ENCODE measurements at places on chromosomes 2 and 18.

DNA sequence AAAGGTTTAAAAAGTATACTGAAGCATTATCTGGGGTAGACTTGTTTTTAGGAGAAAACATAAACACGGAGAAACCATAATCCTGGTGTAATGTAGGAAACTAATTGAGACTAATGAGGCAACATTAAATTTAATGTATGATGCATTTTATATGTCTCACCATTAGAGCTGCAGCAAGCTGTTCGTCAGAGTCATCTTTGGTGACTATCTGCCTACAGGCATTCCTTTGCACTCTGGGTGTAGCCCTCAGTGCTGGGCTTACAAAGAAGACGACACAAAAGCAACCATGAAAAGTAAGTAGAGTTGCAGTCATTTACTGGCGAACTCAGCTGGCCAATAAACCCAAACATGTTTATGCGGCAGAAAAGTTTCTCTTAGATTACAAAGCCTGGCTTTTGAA lies 415.3 kb upstream of the ZEB2 start:
- no peak for DNase-seq

DNA sequence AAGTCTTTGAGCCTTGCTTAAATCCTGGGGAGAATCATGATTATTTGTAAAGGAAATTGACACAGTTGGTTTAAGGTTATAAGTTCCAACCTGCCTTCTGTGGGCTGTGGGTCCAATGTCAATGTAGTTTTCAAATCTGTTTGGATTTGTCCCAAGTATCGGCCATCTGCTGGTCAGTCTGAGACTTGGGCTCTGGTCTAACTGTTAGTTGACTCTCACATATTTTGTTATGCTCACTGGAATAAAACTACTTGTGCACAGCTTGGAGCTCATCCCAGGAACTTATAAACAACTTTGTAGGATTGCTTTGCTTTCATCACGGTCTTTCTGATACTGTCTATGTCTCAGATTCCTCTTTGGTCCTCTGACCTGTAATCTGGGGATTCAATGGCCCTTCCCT lies 1026.2 kb upstream of the ZEB2 start:
- no peak for DNase-seq

DNA sequence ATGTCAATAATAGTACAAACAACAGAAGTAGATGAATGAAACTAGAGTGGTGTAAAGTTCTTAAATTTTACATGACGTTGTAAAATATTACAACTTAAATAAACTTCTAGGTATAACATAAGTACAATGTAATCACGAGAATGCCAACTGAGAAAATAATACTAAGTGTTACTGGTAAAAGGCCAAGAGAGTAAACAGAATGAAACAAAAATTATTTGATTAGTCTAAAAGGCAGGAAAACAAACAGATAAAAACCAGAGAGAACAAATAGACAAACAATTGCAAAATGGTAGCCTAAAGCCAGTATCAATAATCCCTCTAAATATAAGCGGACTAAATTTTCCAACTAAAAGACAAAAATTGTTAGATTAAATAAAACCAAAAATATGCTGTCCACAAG lies 71.9 kb downstream of the SMAD2 start:
- no peak for DNase-seq

- DNase-seq: no peak
Measured at GRCh38 chr2:45945302-45945717, 293.8 kb downstream of the PRKCE start.

DNA sequence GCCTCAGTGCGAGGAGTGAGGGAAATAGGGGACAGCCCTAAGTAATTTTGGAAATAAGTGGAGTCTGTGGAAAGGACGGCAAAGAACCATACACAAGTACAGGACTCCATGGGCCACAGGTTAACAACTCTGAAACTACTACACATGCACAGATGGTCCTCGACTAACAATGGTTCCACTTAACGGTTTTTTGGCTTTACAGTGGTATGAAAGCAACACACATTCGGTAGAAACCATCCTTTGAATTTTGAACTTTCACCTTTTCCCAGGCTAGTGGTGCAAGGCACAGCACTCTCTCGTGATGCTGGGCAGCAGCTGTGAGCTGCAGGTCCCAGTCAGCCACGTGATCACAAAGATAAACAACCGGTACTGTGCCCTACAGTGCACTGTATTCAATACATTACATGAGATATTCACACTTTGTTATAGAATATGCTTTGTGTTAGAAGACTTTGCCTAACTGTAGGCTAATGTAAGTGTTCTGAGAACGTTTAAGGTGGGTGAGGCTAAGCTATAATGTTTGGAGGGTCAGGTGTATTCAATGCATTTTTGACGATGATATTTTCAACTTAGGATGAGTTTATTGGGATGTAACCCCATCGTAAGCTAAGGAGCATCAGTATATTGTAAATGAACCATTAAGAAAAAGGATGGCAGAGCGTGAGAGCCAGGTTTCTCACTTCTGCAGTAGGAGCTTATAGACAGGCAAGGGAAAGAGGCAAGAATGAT lies 44.6 kb downstream of the TBC1D8 start:
- no peak for DNase-seq

DNA sequence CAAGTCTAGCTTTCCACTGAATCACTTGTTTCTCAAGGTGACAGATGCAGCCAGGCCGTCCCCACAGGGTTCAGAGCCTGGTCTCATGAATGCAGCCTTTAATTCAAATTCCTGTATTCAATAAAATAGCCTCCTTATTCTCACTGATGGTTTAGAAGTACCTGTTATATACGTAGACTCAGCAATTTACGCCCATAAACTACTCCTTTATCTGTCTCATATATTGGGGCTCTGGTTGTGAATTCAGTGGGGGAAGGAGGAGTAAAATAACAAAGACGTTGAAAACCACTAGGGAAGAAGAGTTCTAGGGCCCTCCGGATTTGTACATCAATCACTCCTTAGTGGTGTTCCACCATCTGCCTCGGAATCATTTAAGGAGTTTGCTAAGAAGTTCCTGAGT lies 1.7 kb downstream of the OBSL1 start:
- no peak for DNase-seq

DNA sequence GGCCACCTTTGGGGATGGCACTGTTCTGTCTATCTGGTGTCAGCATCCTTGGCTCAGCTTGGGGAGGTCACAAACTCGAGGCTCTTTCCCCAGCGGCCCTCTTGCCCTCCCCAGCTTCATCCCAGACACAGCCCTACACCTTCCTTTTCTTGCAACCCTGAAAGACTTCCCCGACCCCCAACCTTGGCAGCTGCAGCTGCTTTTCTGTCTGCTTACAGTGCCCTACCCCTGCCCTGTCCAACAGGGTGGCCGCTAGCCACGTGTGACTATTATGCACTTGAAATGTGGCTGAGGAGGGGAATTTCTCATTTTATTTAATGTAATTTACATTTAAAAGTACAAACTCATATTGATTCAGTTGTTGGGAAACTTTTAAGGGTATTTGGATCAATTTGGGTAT lies 41.3 kb downstream of the NGEF start:
- no peak for DNase-seq

GRCh38 chr2:26458365-26459042 lies 19.4 kb downstream of the OTOF start:
- no peak for DNase-seq

DNA sequence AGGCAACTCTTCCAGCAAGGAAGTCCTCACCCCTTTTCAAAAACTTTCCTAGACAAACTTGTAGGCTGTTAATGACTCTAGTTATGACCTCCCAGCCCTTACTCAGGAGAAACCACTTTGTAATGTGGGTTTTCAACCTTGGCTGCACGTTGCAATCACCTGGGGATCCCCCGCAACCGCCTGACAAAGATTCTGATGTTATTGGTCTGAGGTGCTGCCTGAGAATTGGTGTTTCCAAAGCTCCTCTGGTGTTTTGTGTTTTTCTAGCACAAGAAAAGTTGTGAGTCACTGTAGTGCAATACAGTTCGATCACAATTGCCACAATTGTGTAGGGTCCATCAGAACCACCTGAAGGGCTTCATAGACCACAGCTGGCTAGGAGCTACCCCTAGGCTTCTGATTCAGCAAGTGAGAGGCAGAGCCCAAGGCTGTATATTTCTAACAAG lies 121.6 kb downstream of the SP100 start:
- DNase-seq: no peak

DNA sequence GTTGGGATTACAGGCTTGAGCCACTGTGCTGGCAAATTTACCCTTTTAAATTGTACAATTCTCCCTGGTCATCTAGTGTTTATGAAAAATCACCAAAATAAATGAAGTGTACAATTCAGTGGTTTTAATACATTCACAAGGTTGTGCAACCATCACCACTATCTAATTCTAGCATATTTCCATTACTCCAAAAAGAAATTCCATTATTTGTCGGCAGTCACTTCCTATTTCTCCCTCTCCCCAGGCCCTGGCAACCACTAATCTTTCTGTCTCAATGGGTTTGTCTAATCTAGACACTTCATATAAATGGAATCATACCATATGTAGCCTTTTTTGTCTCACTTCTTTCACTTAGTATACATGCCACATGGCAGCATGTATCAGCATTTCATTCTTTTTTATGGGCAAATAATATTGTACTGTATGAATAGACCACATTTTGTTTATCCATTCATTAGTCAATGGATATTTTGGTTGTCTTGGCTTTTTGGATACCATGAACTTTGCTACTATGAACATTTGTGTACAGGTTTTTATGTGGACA lies 12.6 kb upstream of the POLE4 start:
- no peak for DNase-seq

GRCh38 chr2:158414538-158414937 lies 42.0 kb downstream of the CCDC148 start:
- no peak for DNase-seq

DNA sequence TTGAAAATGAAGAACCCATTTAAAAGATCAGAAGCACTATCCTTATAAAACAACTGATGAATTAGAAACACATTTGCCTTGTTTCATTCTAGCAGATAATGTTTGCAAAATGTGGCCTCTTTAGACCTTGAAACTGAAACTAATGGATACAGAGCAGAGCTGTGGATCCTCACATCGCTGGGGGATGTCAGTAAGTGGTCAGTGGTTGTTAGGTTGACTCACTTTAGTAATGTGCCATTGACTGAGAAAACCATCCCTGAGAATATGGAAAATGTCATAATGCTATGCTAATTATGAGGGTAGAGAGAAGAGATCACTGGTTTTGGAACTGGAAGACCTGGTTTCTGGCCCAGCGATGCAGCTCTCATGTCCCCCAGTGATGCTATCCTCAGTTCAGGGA lies 176.7 kb downstream of the MYO1B start:
- no peak for DNase-seq

GRCh38 chr2:135931776-135932443 lies 53.5 kb downstream of the DARS1 start:
- DNase-seq: no peak

DNA sequence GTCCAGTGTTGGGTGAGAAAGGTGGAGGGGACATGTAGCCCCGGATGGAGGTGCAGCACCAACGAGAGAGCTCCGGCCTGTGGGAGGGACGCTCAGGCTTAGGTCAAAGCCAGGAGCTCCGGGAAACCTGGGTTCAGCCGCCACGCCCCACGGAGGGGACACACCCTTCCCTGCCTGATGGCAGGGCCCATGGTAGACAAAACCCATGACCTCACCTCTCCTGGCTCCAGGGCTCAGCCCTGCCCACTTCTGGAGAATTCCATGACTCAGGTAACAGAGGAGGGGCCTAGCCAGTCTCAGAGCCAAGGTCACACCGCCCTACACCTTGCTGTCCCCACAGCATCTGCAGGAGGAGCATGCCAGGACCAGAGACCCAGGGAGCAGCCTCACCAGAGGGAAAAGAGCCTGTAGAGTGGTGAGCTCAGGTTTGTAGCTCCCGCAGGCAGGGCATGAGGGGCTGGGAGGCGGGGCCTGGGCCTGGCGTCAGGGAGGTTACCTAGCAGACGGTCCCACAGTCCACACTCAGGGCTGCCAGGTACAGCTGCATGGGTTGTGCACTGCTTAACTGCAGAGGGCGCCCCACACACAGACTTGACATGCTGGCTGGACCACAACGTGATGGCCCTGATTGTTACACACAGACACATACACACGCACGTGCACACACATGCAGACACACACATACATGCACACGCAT lies 70.8 kb upstream of the SMAD7 start:
- no peak for DNase-seq

GRCh38 chr2:117935954-117936353 lies 77.9 kb downstream of the CCDC93 start:
- no peak for DNase-seq

- no peak for DNase-seq
Measured at GRCh38 chr18:53795061-53795460, 429.4 kb downstream of the MBD2 start.

- no peak for DNase-seq
Measured at GRCh38 chr2:62596061-62596921, 90.3 kb upstream of the TMEM17 start.

DNA sequence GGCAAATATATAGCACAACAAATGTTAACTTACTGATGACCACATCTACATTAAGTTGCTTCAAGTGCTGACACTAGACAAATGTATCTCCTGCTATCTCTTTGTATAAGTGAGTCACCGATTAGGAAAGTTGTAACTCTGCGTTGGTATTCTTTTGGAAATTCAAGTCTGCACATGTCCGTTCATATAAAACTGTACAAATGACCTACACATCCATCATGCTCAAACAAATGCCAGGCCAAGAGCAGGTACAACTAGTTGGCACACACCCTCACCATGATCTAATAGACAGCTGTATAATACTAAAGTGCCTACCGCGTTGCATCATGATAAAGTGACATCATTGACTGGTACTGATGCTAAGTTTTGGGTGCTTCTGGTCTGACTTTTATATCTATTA lies 141.1 kb downstream of the RBMS1 start:
- no peak for DNase-seq

DNA sequence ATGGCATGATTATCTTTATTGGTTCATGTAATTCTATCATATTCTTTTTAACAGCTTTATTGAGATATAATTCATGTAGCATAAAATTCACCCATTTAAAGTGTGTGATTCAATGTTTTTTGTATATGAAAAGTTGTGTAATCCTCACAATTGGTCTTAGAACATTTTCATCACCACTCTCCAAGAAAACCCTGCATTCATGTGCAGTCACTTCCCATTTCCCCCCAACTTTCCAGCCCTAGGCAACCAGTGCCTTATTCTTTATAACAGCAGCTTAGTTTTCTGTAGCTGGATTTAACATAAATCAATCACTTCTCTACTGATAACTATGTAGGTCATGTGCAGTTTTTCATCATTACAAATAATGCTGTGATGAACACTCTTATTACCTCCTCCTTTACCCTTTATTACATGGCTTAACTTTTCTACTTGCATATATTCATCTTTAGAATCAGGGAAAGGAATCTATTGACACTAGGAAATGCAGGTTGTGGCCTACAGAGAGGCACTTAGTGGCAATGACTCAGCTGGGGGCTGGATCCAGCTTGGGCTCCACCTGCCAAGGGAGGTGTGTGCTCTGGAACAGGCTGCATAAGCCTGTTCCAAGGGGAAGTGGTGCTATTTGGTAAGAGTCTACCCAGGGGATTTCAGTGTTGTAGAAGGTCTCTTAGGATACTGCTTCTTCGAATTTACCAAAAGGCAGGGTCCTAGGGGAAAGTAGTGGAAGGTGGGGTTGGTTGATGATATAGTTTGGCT lies 89.1 kb downstream of the ETAA1 start:
- DNase-seq: no peak

Data from NCI-H1436 (cell line).